Prostate gland (tissue), 2 donors: ENCODE measurements at places on chromosomes 4 and X.
A peak's percentile ranks its signal among the peaks of the same experiment; 100 is the strongest.

DNA sequence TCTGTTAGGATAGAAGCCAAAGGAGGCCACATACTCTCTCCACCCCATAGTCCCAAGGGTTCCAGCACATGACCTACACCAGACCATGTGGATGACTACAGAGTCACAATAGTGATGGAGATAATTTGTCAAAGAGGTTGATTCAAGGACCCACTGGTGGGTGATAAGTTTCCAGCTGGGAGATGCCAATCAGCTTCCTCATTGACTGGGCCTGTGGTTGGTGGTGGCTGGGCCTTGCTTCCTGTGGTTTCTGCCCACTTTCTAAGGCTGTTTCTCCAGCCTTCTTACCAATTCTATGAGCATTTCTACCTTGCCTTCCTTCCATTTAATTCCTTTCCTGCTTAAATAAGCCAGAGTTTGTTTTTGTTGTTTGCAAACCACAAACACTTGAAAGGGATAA, 95.5 kb upstream of the CPEB2 start:
- DNase-seq = no peak

GRCh38 chrX:100880368-100880767, 6.2 kb upstream of the NOX1 start:
- no peak for DNase-seq

- DNase-seq = no peak
Measured at GRCh38 chrX:11431786-11432185, 138.6 kb downstream of the AMELX start.

DNA sequence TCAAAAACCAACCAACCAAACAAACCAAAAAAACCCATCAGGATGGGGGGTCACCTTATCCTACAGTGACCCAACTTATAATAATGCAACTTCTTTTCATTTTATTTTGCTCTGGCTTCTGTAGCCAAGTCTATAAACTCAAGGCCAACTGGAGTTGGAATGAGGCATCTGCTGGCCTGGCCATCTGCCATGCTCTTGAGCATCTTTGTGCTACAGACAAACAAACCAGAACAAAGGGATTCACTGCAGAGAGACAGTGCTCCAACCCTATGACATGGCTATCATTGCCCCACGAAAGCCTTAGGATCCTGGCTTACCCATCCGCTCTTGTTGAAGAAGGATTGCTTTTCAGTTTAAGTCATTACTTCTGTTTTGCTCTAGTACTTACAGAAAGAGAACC, 49.2 kb upstream of the SCRG1 start:
- DNase-seq = peak; percentile 53

DNA sequence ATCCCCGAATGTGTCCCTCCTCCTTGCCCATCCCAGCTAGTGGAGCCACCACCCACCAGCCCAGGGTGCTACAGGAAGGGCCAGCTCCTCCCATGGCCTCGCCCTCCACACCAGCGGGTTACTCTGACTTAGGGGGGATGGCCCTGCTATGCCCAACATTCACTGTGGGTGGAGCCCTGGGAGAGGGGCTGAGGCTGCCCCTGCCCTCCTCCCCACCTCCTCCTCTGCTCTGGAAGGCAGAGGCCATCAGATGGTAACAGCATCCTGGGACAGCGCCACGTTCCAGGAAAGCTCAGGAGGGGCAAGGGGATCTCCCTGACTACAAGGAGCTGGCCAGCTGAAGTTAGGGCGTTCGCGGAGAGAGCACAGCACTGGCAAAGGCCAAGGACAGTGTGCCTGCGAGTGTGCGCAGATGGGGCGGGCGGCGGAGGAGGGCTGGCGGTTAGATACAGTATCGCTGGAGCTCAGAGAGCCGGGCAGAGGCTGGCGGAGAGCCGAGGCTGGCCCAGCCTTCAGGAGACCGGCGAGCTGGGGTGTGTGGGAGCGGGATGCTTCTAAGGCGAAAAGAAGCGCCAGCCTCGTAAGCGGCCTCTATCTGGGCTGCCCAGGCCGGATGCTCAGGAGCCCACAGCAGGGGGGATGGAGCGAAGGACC, 1.5 kb downstream of the JAKMIP1 start:
- no peak for DNase-seq

- no peak for DNase-seq
Measured at GRCh38 chr4:32417113-32417704, 1697.0 kb downstream of the PCDH7 start.

- no peak for DNase-seq
Measured at GRCh38 chr4:104381729-104382128, 113.0 kb downstream of the CXXC4 start.

DNA sequence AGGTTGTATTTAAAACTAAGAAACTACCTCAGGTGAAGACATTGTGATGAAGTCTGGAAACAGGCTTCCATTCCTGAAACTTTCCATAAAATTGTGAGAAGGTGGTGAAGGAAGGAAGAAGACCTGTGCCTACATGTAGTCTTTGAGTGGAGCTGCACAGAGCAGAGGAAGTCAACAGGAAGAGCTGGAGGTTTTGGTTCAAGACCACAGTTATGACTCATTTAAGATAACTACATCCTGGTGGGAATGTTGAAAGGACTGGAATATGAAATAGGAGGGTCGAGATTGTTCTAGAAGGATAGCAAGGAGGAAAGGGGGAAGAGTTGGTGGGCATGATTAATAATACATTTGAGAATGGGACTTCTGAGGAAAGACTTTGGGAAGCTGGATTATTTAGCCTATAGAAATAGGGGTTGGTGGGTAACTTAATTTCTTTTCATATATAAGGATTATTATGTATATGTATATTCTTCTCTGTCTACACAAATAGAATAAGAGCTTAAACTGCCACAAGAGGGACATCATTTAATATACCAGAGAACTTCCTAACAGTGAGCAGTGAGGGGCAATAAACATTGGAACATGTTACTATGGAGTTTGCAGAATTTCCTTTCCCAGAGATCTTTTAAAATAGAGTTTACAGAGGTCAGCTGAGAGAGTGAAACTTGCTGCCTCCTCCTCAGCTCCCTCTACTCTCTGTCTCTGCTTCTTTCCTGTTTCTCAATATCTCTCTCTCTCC, 23.5 kb downstream of the AWAT2 start:
- no peak for DNase-seq

DNA sequence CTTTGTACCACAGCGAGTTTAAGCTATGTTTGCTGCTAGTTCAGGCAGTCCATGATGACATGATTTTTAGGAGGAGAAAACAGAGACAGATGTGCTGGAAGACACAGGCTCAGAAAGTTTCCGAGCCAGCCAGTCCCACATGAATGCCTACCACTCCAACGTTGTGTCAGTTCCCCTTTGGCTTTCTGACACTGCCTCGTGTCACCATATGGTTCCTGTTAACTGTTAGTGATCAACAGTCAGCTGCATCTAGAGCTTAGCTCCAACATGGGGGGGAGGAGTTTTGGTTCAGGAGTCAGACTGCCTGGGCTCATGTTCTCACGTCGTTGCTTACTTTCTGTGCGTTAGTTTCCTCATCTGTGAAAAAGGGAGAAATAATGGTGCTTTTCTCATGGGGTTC, 343.7 kb downstream of the MID1IP1 start:
- no peak for DNase-seq

DNA sequence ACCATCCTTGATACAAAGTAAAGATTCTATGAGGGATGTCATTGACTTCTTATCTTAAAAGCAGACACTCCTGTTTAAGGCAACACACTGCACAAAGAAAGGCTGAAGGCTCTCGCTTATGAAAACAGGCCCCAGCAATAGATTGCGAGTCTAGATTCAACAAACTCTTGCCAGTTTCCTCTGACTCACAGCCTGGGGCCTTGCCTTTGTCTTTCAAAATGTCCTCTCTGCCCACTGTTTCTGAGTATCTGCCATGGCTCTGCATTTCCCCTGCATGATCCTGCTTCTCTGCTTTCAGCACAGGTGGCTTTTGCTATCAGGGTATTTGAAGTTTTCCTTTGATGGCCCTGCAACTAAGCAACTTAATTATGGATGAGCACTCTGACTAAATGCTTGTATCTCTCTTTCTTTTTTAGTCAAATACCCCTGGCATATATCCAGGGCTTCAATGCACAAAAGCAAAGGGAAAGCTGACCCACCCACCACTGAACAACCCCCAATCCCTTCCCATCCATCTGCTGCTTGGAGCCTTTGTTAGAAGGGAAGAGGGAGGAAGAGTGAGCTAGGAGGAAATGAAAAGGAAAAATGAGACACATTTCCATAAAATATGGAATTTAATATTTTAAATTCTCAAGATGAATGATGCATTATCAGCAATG, 32.2 kb downstream of the NDP start:
- no peak for DNase-seq

GRCh38 chr4:109465069-109465468, 31.5 kb downstream of the SEC24B start:
- no peak for DNase-seq

DNA sequence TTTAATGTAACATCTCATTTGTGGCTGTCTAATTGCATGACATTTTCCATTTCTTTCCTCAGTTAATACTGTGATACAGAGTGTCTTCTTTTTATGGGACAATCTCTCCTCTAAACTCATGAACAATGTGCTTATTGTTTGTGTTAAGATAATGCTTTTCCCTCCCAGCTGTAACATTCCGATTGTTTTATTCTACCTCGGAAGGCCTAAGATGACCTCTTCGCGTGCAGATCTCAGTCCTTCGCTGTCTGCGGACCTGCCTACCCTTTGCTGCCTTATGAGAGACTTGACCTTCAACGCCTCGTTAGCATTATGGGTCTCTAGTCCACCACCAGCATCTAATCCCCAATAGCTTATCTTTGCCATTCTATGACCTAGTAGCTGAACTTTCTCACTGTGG, 29.8 kb upstream of the ZFP42 start:
- DNase-seq = no peak

GRCh38 chrX:38268011-38268410, 47.3 kb upstream of the SRPX start:
- no peak for DNase-seq
